Activated naive CD4-positive, alpha-beta T cell treated with anti-CD3 and anti-CD28 coated beads, Interleukin-2, amount 50 U/mL, for 72 hours (primary cell): ENCODE measurements at places on chromosomes 7 and 10.

- no peak for DNase-seq
Measured at GRCh38 chr10:11235771-11236170, 218.1 kb downstream of the CELF2 start.

DNA sequence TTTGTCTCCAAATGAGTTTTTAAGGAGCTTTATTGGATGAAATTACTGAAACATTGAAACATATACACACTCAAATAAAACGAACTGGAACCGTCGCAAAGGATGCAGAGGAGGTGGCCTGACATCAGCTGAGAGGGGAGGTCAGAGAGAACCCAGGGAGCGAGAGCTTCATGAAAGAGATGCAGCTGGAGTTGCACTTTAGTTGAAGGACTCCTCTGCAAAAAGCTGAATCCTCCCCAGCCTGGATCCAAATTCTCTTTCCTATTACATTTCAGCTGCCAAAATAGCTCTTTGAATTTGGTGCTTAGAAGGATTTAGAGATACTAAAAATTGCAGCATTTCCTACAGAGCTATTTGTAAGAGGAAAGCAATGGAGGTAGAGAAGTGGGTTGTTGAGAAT, 140.0 kb upstream of the DPP6 start:
- no peak for DNase-seq

- no peak for DNase-seq
Measured at GRCh38 chr10:99329554-99330346, 594 bp downstream of the CNNM1 start.

DNA sequence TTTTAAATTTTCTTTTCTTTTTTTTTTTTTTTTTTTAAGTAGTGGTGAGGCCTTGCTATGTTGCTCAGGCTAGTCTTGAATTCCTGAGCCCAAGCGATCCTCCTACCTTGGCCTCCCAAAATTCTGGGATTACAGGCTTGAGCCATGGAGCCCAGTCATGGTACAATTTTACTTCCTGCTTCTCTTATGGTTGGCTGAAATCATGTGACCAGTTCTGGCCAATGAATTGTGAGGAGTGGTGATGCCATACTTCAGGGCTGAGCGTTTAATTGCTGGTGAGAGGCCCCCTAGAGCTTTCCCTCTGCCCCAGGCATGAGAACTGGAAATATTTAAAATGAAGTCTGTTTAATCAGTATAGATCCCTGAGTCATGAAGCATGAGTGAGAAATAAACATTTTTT, 22.2 kb upstream of the BAIAP2L1 start:
- no peak for DNase-seq

- DNase-seq: no peak
Measured at GRCh38 chr7:133114519-133114918, 32.6 kb upstream of the CHCHD3 start.

GRCh38 chr10:130799532-130799931, 512.0 kb downstream of the TCERG1L start:
- no peak for DNase-seq

- no peak for DNase-seq
Measured at GRCh38 chr10:119775529-119775928, 49.7 kb downstream of the INPP5F start.

GRCh38 chr7:41674505-41675023, 28.3 kb downstream of the INHBA start:
- DNase-seq: no peak
